ENCODE measurements at places on chromosomes 7 and 10.
A peak's percentile ranks its signal among the peaks of the same experiment; 100 is the strongest.

DNA sequence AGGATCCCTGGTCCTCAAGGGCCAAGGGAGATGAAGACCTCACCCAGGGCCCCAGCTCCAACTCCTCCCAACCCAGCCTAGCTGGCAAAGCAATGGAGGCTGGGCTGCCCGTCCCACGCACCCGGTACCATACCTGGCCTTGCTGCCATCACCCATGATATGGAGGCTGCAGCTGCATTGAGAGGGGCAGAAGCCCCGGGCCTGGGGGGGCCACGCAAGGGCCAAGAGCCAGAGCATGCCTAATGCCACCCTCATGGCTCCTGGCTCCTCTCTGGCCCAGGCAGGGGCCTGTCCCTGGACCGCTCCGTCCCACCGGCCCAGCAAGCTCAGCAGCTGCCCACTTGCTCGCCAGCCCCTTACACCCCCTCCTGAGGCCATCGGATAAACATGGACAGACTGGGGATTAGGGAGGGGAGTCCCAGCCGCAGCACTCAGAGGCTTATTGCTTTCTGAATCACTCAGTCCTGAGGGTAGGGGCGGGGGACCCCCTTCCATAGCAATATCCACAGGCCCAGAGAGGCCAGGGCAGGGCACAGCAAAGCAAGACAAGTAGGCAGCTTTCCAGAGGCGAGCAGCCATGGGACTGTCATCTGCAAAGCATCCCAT, at the start of gene LRIT1:
LRIT1 (minus strand) TSS at position 362 of the 606 bp plus-strand sequence; CDS start at position 255, 107 bp downstream.
- DNase-seq: no peak

GRCh38 chr10:27655296-27655695, 90.3 kb downstream of the MKX start:
- no peak for DNase-seq

- peak; percentile 96 for DNase-seq
Measured at GRCh38 chr7:138460176-138460648, at the start of gene TRIM24. TRIM24 (plus strand) TSS chr7:138460259; CDS start chr7:138460549, 290 bp downstream.

- no peak for DNase-seq
Measured at GRCh38 chr10:19658131-19658530, 158.1 kb upstream of the PLXDC2 start.

GRCh38 chr10:33015761-33016547, 57.9 kb upstream of the ITGB1 start:
- no peak for DNase-seq

All from Kasumi-1 (cell line).